Gastrocnemius medialis (tissue), 4 donors: ENCODE measurements at places on chromosomes 3 and 15.

- H3K27me3 ChIP-seq = no peaks in the 10 kb centered on the region
- no peak for DNase-seq
- no peaks in the 10 kb centered on the region for H3K4me1 ChIP-seq
- no peak overlapping the region for H3K4me3 ChIP-seq
Observed at GRCh38 chr3:151275091-151275490, 3.3 kb downstream of the P2RY14 start.

DNA sequence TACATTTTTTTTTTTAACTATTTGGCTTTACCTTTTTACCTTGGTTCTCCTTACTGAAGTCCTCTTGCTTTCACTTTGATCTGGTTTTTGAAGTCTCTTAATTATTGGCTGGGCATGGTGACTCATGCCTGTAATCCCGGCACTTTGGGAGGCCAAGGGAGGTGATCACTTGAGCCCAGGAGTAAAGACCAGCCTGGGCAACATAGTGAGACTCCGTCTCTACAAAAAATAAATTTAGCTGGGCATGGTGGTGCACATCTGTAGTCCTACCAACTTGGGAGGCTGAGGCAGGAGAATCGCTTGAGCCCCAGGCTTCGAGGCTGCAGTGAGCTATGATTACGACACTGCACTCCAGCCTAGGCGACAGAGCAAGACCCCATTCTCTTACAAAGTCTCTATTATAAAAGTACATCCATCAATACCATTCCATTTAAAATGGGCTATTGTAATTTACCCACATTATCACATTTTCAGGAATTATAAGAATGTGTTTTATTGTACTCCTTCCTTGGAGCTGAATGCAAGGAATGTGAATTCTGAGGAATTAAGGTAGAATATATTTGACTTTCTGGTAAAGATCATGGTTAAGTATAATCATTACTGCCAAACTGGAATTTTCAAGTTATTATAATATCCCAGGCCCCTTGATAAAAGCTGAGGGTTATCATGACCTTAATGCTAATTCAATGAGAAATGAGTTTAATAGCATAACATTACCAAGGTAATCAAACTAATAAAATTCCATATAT, 49.0 kb downstream of the MSL2 start:
- no peaks in the 10 kb centered on the region for H3K27me3 ChIP-seq
- H3K27ac ChIP-seq = peak overlapping the region; percentile 30
- no peak overlapping the region for H3K4me3 ChIP-seq
- peaks cover 7% of the 10 kb centered on the region for H3K36me3 ChIP-seq

GRCh38 chr3:146026547-146026946, 134.4 kb downstream of the PLOD2 start:
- DNase-seq = no peak
- no peak overlapping the region for H3K4me3 ChIP-seq
- no peaks in the 10 kb centered on the region for H3K27me3 ChIP-seq
- H3K4me1 ChIP-seq = no peaks in the 10 kb centered on the region

DNA sequence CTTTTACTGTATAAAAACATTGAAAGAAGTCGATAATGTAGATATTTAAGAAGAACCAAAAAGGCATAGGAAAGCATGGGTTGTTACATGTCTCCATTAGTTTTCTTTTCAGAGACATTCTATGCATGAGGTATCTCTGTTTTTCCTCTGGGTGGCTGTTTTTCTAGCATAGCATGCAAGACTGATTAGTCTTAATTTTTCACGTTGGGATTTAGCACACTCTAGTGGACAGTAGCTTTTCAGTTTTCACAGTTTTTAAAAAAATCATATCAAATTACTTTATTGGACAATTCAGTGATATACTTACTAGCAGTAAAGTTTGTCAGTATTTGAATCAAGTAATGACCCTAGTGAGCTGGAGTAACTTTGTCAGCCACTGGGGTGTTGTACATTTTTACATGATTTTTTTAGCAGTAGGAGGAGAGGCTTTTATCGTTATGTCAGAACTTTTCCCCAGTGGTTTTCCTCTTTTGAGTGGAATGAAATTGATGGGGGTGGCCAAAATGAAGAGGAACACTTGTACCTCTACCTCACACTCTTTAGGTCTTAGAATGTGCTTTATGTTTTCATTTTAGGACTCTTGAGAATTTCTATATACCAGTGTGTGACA, 57.2 kb downstream of the SEC22A start:
- no peak for DNase-seq
- no peaks in the 10 kb centered on the region for H3K27me3 ChIP-seq
- H3K4me1 ChIP-seq = no peaks in the 10 kb centered on the region
- no peak overlapping the region for H3K27ac ChIP-seq
- no peak overlapping the region for H3K4me3 ChIP-seq
- no peaks in the 10 kb centered on the region for H3K36me3 ChIP-seq

- no peaks in the 10 kb centered on the region for H3K4me1 ChIP-seq
- H3K27me3 ChIP-seq = no peaks in the 10 kb centered on the region
- H3K4me3 ChIP-seq = no peak overlapping the region
- DNase-seq = no peak
- H3K27ac ChIP-seq = no peak overlapping the region
Observed at GRCh38 chr3:126295407-126295939, 61.7 kb downstream of the KLF15 start.

GRCh38 chr15:92681141-92681631, 25.6 kb upstream of the FAM174B start:
- no peaks in the 10 kb centered on the region for H3K36me3 ChIP-seq
- no peak overlapping the region for H3K27ac ChIP-seq
- no peak for DNase-seq
- no peak overlapping the region for H3K4me3 ChIP-seq
- H3K27me3 ChIP-seq = no peaks in the 10 kb centered on the region
- no peaks in the 10 kb centered on the region for H3K4me1 ChIP-seq

DNA sequence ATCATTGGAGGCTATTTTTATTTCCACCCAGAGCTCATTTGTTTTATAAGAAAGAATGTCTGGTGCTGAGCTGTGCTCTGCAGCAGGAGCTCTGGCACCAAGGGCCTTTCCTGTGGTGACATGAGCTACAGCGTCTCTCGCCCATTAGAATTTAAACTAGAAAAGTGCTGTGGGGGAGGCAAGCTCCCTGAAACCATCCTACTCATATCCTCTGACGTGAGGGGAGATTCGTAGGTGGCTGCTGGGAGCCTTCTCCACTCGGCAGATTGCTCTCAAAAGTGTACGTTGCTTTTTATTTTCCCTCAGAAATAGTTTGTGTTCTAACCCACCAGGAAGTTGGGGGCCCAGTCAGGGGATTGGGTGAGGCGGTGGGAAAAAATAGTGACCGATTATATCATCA, 76.3 kb upstream of the ARHGEF3 start:
- H3K27me3 ChIP-seq = no peaks in the 10 kb centered on the region
- H3K27ac ChIP-seq = no peak overlapping the region
- no peak for DNase-seq
- H3K4me1 ChIP-seq = no peaks in the 10 kb centered on the region
